Kidney capillary endothelial cell (primary cell): ENCODE measurements at places on chromosomes 6 and 20.

- DNase-seq, result peak; percentile 58
These were observed 81.9 kb upstream of the CCDC28A start for GRCh38 chr6:138691595-138692057.

DNA sequence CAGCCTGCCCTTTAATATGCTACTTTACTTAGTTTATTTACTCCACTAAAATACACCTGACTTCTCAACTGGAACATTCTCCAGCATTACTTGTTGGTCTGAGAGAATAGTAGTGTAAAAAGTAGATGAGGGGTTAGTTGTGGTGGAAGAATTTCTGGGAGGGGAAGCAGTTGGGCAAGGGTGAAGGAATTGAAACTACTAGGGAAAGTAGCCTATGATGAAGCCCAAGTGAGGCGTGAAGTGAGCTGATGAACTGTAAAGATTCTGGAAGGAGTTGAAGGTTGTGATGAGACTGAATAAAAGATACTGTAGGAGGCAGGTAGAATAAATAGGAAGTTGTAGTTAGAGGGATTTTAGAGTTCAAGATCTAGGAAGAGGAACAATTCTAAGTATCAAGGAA lies 72.5 kb downstream of the ITCH start:
- DNase-seq, result no peak

- DNase-seq, result no peak
These were observed 757.1 kb upstream of the SLC35B3 start for GRCh38 chr6:9192405-9192909.

DNA sequence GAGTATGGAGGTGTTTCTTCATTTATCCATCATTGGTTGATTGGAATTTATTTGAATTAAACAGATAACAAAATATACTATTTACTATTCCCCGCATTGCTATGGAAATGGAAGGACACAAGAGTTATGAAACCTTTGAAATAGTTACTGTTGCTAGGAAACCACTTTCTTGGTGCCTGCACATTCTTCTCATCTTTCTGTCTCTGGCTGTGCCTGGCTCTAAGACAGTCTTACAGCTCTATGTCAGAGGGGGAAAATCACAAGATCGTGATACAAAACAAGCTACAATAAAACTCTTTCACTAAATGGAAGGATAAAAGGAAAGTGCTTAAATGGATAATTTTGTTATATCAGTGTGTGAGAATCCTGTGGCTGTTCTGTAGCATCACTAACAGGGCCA lies 453.0 kb downstream of the LMBRD1 start:
- no peak for DNase-seq

- DNase-seq, result no peak
These were observed 27.4 kb downstream of the MUC22 start for GRCh38 chr6:31037682-31038081.

DNA sequence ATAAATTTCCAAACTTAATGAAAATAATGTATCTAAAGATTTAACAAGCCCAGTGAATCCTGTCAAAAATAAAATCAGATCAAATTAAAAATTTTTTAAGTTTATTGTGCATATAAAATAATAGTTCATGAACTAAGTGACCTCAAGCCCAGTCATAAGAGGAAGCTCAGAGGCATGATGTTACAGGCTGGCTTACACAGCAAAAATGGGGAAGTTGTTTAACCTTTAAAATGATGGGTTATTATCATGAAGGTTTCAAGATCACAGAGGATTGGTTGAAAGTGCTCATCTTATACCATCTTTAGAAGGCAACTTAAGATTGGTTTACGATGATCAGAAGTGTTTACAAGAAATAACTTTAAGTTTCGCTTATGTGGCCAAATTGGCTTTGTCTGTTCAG lies 102.5 kb downstream of the PAK5 start:
- no peak for DNase-seq

DNA sequence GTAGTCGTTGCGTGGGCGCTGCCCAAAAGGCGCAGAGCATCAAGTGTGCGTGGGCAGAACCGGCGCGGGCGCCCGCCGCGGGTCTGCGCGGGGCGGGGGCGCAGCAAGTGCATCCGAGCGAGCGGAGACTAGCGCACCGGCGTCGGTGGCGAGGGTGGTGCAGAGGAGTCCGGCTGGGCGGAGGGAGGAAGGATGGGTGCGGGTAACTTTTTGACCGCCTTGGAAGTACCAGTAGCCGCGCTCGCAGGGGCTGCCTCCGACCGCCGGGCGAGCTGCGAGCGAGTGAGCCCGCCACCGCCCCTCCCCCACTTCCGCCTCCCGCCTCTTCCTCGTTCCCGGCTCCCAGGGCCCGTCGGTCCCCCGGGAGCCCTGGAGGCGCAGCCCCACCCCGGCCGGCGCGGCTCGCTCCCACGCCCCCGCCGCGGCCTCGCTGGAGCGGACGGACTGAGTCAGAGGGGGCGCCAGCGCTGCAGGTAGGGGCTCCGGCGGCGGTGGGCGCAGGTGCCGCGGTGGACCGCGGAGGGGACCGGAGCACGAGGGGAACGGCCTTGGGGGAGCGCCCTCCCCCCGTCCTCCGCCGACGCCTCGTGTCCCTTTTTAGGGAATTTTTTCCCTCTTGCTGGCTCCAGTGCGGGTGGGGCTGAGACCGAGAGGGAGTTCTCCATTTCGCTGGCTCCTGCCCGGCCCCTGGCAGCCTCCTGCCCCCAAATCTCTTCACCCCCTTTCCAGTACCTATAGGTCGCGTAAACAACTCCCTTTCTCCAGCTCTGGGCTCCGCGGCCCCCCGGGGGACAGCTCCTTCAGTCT lies 1.6 kb upstream of the DBNDD2 start:
- no peak for DNase-seq

DNA sequence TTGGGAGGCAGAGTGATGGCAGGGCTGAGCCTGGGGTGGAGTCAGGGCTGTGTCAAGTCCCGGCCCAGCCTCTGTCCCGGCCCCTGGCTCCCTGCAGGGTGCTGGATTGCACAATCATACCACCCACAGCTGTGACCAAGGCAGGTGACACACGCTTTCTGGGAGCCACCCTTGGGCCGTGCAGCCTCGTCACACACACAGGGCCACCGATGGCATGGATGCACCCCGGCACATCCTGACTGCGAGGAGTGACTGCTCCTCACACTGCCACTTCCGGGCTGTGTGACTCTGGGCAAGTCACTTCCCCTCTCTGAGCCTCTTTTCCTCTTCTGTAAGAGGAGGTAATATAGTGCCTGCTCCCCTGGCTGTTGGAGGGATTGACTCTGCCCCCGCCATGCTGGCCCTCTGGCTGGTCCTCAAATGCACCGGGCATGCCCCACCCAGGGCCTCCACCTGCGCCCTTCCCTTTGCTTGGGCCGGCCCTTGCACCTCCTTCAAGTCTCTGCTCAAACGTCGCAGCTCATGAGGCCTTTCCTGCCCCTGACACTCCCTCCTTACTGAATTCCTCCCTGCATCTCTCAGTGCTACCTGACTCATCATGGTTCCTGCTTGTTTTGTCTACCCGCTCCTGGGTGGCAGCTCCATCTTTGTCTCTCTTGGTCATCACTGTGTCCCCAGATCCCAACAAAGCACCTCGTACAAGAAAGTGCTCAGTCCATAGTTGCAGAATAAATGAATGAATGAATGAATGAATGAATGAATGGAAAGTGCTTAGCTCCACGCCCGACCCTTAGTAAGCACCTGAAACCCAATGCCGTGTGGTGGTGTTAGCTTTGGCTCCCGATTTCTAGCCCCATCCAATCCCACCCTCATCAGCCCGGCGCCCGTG lies 93.5 kb downstream of the CEBPB start:
- no peak for DNase-seq

DNA sequence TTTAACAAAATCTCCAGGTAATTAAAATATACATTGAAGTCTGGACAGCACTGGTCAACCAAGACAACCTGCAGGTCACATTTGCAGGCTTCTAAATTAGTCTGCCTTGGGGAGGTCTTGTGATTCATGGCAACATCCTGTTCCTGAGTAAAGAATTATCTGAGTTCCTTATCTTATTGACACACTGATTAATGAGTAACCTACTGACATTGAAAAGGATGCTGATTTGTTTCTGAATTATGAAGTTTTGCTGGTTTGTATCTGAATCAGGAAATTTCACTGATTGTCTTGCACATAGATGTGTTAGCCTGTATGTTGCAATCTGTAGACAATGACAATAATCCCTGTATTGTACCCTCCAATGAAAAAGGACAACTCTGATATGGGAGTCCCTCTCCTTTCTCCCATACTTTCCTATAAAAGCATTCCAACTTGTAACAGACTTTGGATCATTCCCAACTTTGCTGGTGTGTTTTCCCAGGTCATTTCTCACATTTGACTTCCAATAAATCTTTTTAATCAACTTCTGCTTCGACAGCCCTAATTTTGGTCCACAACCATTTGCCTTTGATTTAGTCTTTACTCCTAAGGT lies 80.0 kb downstream of the LAMP5 start:
- DNase-seq, result no peak
